Adipocyte (in vitro differentiated cells): ENCODE measurements at places on chromosomes 1 and 21.

DNA sequence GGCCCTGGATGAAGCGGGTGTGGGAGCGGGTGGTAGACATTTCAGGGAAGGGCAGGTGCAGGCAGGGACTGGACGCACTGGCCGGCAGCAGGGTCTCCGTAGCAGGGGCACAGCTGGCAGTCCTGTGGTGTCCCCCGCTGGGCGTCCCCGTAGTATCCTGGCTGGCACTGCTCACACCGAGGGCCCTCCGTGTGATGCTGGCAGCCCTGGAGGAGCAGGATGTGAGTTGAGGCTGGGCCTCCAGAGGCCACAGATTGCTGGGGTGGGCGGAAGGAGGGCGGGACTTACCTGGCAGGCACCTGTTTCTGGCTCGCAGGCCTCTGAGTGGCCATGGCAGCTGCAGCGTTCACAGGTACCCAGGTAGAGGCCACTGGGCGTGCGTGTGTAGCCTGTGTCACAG lies 62.3 kb downstream of the LDLRAD2 start:
- no peak for DNase-seq

- no peak for DNase-seq
Observed at GRCh38 chr1:18175051-18175450, 67.5 kb downstream of the IGSF21 start.

DNA sequence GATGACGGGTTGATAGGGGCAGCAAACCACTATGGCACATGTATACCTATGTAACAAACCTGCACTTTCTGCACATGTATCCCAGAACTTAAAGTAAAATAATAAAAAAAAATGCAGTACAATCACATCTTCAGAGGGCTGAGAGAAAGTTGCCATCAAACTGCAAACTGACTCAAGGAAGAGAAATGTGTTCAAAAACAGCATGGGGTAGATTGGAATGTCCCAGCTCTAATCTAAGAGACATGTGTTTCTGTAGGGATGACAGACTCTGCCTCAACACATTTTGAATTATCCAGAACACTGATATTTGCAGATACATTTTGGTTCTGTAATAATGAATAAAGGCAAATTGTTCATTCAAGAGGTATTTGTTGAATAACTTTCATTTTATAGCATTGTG lies 171.2 kb upstream of the RUNX1 start:
- DNase-seq = peak; percentile 58

DNA sequence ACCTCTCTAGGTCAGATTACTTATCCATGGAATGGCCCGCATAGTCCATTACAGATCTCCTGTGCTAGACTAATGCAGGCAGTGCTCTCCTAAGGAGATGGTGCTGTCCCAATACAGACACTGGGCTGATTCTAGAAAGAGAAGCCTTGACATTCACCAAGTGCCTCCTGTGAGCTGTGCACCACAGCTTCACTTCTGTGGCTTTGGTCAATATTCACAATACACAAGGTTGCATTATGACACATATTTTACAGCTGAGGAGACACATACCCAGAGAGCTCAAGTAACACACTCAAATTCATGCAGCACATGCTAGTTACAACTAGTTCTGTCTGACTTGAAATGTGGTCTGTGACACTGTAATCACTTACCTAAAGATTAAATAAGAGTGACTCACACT lies 59.4 kb upstream of the LRRC8B start:
- DNase-seq = no peak

DNA sequence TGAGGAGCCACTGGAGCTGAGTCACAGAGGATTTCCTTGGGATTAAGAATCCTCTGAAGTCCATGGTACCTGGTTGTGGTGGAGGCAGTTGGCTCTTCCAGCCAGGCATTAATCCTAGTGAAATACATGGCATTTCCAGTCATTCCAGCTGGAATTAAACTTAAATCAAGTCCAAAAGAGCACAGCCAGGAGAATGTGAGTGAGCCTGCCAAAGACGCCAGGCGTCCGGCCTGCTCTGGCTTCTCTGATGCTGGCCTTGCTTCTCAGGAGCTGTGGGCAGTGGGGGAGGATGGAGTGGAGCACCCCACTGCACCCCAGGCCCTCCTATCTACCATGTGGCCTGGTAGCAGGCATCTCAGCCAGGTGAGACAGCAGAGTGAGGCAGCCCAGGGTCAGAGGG lies 23.4 kb upstream of the TENT5C start:
- DNase-seq = no peak

GRCh38 chr1:71019233-71019969 lies 28.2 kb downstream of the PTGER3 start:
- no peak for DNase-seq

GRCh38 chr1:2194319-2194897 lies at the start of gene FAAP20:
Gene FAAP20 (minus strand): TSS chr1:2194772. CDS start chr1:2194749, 23 bp downstream.
- peak; percentile 92 for DNase-seq

DNA sequence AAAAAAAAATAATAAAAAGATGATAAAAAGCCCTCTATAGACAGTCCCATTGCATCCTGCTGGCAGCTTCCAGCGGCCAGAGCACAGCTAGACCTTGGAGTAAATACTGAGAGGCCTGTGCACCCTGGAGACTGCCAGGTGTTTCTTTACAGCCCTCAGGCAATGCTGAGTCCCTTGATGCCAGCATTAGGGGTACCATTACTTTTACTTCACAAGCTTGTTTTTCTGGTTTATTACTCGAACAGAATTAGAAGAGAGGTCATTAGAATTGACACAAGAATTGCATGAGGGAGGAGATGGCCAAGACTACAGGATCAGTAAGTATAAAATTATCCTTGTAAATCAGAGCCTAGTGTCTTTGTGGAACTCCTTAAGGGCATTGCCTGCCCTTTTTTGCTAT lies 43.6 kb downstream of the AKNAD1 start:
- DNase-seq = no peak

DNA sequence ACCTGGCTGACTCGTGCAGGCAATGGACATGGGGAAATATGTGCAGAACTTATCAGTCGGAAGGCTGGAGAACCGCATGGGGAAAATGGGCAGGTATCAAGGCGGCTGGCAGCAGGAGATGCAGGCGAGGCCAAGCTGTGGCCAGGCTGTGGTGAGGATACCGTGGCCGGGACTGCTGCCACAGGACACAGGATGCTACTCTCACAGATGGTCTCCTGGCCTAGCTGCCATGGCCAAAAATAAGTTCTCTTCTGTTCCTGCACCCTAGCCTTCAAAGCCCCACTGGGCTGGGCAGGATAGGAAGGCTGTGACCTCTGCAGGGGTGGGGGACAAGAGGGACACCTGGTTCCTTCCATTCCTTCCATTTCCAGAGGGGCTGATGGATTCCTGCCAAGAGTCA lies 26.4 kb downstream of the TEX35 start:
- no peak for DNase-seq

GRCh38 chr1:166552706-166553105 lies 286.6 kb upstream of the POGK start:
- no peak for DNase-seq

DNA sequence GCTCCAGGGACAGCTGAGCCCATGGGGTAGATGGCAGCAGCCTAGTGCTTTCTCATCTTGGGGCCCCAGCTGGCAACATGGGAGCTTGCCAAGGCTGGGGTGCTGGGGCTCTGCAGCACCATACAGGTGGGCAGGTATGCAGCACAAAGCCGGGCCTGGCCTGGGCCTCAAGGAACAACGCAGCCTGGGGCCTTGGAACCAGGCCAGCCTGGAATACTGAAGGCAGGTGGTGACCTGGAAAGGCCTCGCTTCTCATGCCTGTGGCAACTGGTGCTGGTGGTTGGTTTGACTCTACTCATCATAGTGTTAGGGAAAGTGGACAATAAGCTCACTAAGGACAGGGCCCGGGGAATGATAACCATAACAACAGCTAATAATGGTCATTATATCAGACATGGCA lies 27.0 kb upstream of the SDHB start:
- no peak for DNase-seq

- DNase-seq = no peak
Observed at GRCh38 chr21:41362605-41363369, 960 bp downstream of the MX2 start.

- peak; percentile 34 for DNase-seq
Observed at GRCh38 chr1:56434740-56435139, 144.6 kb downstream of the PLPP3 start.

GRCh38 chr21:15162921-15163320 lies 98.1 kb upstream of the NRIP1 start:
- DNase-seq = no peak

DNA sequence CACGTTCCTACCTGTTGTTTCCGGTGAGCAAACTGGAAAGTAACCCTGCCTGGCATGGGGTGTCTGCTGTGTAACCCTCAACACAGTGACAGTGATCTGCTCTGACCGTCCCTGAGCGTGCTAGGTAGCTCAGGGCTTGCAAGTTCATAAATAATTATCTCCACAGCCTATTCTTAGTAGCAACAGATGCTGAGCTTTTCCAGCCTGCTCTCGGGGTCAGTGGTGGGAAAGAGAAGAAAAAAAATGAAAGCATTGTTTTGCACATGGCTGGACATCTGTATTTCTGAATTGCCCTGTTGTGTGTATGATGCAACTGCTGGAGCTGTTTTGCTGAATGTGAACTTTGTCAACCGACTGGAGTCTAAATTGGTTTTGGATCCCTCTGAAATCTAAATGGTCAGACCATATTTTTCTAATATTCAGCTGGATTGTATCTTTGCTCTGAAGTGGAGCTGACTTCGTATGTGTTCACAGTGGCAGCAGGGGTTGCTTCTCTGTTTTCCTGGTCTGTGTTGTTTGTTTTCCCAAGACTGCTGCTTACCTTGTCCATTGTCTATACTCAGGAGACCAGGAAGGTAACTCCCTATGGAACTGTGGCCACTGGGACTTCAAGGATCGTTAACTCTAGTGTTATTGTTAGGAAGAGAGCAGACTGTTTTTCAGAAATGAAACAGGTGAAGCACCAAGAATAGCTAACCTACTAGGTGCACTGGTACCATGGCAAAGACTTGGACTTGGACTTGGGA lies 27.0 kb downstream of the TGFB2 start:
- DNase-seq = peak; percentile 79

DNA sequence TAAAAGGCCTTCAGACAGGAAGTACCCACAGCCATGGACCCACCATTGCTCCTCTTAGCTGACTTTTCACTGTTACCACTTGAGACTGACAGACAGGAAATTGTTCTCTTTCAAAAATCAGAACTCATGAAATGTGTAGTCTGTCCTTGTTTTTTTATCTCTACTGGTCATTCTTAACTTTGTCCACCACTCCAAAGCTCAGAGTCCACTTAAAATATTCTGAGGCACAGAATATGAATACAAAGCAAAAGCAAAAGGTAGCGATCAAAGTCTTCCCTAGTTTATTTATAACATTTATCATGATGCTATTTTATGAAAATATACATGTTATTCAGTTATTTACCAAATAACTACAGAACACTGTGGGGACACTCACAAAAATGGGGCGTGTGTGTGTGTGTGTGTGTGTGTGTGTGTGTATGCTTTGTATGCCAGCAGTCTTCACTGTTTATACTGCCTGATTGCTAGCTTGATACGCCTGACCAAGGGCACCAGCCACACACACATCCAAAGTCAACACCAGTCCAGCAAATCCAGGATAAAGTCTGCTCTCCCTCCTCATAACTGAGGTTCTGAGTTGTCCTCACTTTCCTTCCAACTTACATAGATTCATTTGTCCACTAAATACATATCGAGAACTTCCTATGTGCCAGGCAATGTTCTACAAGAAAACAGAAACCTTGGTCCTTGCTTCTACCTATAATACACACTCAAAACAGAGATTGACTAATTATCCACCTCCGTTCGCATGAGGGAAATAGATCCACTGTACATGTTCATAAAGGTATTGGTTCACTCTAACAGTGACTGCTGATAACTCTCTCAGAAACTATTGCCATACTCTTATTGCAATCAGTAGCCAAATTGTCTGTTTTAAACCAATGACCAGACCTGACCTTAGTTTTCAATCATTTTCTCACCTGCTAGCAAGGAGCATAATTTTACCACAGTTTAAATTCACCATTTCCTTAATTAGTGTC lies 79.4 kb downstream of the ERICH3 start:
- no peak for DNase-seq

GRCh38 chr1:220526294-220526693 lies 1.6 kb upstream of the MARK1 start:
- DNase-seq = peak; percentile 9

DNA sequence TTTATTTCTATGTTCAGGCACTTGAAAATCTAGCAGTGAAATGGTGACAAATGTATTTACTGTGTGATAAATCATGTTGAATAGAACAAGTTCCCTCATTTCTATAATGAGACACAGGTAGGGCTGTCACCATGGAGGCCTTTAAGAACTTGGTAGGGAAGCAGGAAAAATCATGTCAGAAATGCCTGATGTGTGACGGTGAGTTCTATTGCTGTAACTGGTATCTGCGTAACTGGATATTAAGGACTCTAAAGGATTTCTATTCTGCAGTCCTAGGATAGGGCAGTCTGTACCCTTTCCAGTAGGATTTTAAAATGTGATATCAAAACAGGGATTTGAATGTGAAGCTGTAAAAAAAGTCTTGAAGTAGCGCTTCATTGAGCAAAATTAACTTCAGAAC lies 15.5 kb downstream of the ACTN2 start:
- DNase-seq = no peak

- peak; percentile 87 for DNase-seq
Observed at GRCh38 chr1:20992322-20993056, 184.2 kb downstream of the EIF4G3 start.

DNA sequence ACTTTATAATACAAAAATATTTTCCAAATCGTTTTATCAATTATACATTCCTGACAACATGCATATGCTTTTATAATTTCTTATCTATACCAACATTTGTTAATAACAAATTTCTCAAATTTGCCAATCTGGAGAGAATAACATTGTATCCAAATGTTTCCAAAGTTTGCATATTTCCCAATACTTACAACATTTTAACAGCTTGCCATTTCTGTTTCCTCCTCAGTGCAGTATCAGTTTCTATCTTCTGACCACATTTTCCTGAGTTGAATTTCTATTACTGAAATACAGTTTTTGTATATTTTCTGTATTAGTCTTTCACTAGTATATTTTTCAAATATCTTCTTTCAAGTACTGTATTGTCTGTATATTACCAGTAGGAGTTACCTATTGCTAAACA lies 1594.3 kb downstream of the PLA2G4A start:
- DNase-seq = peak; percentile 41

DNA sequence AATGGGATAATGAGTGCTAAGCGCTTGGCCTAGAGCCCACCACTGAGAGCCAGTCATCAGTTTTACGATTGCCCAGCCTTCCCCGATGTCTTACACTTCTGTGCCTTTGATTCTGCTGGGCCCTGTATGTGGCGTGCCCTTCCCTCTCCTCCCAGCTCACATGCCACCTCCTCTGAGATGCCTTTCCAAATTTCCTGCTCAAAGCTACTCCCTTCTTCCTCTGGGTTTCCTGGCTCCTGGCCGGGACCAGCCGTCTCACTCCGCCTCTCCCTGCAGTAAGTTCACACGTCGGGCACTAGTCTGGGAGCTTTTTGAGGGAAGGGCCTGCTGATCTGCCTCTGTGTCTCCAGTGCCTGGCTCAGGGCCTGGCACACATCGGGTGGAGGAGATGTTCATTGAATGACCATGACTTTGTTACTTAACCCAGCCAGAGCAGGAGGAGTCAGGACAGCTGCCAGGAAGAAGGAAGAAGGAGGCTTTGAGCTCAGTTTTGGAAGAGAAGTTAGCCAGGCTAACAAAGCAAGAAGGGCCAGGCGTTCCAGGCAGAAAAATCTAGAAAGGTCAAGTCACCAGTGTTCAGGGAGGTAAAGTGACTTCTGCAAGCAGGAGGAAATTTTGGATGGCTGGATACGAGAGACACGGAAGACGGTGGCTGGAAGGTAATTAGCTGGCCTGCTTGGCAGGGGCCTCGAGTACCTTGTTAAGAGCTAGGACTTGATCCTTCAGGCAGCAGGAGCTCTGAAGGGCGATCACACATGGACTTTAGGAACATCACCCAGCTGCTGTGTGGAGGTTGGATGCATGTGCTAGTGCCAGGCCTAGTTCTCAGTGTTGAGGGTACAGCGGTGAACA lies 63.6 kb downstream of the EPHB2 start:
- DNase-seq = peak; percentile 54

GRCh38 chr1:115437196-115437595 lies 99.1 kb upstream of the NGF start:
- no peak for DNase-seq
